Activated CD4-positive, alpha-beta T cell treated with anti-CD3 and anti-CD28 coated beads, Interleukin-10, Interleukin-2, amounts not matched to agents 100 ng/mL and 50 ng/mL, durations not matched to agents 16 hours and 8 hours (primary cell): ENCODE measurements at places on chromosomes 4 and X.

- DNase-seq = no peak
Measured at GRCh38 chr4:153166716-153167501, 37.3 kb upstream of the TRIM2 start.

DNA sequence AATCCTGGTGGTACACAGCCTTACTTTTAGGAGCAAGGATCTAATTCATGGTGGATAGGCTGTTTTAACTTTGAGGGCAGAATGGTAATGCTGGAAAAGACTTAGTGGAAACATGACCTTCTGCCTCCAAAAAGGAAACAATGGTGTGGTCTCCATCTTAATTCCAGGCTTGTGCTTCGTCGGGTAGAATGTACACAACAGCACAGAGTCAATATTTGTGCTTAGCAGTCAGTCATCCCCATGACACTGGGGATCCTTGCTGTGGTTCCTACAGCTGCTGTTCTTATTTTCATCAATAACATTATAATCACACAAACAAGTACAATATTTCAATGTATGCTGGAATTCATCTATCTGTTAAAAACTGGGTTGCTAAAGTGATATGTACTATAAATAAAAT is 104.4 kb downstream of the HHIP start:
- DNase-seq = no peak

- DNase-seq = no peak
Measured at GRCh38 chr4:103720661-103721060, 876 bp upstream of the TACR3 start.

DNA sequence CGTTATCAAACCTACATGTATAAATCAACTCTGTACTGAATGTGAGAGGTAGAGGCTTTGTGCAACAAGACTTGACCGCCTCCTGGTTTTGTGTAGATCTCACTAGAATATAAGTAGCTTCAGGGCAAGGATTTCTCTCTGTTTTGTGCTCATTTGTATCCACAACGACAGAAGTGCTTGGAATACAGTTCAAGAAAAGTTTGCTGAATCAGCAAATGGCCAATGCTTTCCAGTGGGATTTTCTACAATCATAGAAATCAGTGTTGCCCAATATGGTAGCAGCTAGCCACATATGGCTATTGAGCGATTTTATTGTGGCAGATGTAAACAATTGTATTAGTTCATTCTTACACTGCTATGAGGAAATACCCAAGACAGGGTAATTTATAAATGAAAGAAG is 127.4 kb downstream of the VCX3A start:
- no peak for DNase-seq

- no peak for DNase-seq
Measured at GRCh38 chr4:180539284-180539683, 1703.9 kb upstream of the TENM3 start.

- peak; percentile 3 for DNase-seq
Measured at GRCh38 chrX:8364369-8365141, 100.1 kb upstream of the VCX3B start.

DNA sequence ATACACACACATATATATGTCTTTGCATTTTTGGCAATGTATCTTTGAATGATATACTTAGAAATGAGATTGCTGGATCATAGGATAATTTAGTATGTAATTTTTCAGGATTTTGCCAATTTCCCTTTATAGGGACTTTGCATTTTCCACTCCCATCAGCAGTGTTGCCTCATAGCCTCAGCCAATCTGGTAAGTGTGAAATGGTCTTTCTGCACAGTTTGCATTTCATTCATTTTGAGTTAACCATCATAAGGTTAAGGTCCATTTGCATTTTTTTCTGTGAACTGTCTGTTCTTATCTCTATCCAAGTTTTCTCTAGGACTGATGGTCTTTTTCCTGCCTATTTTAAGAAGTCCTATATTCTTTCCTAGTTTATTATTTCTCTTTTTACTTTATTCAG is 474.8 kb downstream of the ZNF674 start:
- DNase-seq = no peak

DNA sequence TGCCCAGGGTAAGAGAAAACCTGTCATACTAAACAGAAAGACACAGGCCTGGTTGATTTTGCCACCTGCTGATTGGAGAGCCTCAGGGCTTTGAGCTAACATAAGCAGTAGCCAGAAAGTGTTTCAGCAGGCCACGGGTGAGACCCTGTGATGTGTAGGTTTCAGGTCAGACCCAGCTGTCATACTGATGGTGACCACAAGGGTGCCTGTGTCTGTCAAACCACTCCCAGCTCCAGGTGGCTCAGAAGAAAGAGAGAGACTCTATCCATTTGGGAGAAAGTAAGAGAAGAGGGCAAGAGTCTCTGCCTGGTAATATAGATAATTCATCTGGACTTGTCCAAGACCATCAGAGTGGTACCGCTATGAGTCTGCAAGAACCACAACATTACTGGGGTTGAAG is 72.8 kb upstream of the NLRP2B start:
- peak; percentile 2 for DNase-seq

GRCh38 chrX:54891573-54891972 is 29.1 kb upstream of the TRO start:
- DNase-seq = peak; percentile 51

DNA sequence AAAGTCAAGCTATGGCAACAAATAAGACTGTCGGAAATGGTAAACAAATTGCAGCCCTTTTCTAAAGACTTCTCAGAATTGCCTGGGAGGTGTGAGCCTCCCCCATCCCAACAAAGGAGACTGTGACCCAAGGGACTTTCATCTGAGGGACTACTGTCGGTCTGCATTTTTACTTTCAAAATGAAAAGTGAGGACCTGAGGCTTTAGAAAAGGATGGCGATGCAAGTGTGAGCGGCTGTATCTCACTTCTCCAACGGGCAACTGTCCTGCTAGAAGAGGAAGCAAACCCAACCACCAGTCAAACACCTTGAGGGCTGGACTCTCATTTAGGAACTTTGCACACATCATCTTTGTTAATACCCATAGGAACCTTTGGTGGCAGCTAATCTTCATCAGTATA is 62.6 kb upstream of the CLNK start:
- no peak for DNase-seq

DNA sequence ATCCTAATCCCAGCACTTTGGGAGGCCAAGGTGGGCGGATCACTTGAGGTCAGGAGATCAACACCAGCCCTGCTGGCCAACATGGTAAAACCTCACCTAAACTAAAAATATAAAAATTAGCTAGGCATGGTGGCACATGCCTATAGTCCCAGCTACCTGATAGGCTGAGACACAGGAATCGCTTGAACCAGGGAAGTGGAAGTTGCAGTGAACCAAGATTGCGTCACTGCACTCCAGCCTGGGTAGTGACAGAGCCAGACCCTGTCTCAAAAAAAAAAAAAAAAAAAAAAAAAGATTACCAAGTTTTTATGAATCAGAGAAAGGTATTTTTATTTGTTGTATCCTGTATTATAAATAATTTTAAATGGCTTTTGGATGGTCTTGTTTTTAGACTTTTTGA is 15.1 kb downstream of the TRAPPC11 start:
- no peak for DNase-seq

- no peak for DNase-seq
Measured at GRCh38 chr4:182018691-182019090, 224.5 kb upstream of the TENM3 start.

- no peak for DNase-seq
Measured at GRCh38 chrX:116872931-116873330, 410.2 kb upstream of the CT83 start.

GRCh38 chr4:159401226-159401712 is 298.4 kb downstream of the RAPGEF2 start:
- DNase-seq = no peak

GRCh38 chr4:7828011-7828720 is 111.5 kb downstream of the AFAP1 start:
- DNase-seq = peak; percentile 81

GRCh38 chrX:81054904-81055303 is 146.8 kb downstream of the HMGN5 start:
- no peak for DNase-seq

GRCh38 chrX:106612393-106612763 is 600 bp downstream of the RADX start:
- peak; percentile 1 for DNase-seq

- no peak for DNase-seq
Measured at GRCh38 chr4:110821186-110821585, 198.3 kb upstream of the PITX2 start.

GRCh38 chr4:17414392-17414791 is 97.5 kb downstream of the QDPR start:
- no peak for DNase-seq

- DNase-seq = peak; percentile 90
Measured at GRCh38 chr4:5863461-5864113, 29.3 kb downstream of the CRMP1 start.

DNA sequence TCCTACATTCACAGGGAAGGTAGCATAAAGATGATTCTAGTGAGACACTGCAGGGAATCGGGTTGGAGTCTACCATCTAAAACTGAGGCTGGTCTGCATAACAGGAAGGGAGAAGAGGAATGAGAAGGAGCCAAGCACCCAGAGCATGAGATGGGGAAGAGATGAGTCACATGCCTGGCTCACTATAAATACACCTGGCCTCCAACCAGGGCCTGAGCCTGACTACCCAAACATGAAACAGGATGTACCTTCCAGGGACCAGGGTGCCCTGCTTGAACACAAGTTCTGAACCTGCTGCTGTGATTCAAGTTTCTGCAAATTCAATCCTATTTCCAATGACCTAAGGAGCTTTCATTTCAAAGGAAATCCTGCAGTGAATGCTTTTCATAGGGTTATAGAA is 24.9 kb downstream of the CD99L2 start:
- peak; percentile 18 for DNase-seq

DNA sequence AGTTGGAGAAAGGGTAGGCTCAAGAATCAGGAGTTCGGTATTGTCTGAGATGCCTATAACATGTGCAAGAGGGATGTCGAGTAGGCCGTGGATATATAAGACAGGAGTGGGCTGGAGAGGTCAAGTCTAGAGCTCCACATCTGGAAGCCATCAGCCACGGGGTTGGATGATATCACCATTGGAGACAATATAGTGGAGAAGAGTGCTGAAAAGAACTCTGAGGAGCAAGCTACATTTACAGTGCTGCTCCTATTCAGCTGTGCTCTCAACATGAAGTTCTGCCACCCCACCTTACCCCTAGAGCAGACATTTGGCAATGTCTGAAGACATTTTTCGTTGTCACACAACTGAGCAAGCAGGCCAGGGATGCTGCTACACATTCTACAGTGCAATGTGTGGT is 20.9 kb upstream of the PLAC1 start:
- no peak for DNase-seq

DNA sequence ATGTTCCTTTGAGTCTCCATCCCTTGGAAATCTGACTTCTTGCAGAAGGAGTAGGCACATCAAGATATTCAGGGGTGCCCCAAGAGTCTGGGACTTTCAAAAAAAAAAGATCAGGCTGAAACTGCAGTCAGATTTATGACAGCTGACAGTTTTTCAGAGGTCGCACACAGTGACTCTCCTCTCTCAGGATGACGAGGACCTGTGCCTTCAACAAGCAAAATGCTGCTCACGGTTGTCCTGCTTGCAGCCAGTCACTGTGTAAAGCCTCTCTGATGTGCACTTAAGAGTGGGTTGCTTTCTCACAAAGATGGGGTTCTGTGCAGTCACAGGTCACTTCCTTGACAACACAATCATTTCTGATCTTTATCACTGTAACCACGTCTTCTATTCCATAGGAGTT is 178.2 kb downstream of the PTTG2 start:
- peak; percentile 43 for DNase-seq

DNA sequence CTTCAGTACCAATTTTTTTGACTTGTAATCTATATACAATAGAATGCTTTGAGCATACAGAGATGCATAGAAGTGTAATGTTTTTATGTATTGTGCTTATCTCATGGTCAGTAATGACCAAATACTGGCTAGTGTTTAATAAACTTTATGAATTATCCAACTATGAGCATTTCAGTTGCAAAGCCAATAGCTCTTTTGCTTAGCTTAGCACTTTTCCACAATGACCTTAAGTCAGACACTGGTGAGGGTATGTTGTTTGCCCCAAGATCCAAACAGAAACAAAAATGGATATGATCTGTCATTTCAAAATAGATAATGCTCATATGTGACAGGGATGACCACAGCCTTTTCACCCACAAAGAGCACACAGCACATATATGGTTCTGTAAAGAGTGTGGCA is 393.0 kb downstream of the AFF2 start:
- DNase-seq = no peak

- no peak for DNase-seq
Measured at GRCh38 chr4:7366180-7366945, 68.4 kb downstream of the PSAPL1 start.

DNA sequence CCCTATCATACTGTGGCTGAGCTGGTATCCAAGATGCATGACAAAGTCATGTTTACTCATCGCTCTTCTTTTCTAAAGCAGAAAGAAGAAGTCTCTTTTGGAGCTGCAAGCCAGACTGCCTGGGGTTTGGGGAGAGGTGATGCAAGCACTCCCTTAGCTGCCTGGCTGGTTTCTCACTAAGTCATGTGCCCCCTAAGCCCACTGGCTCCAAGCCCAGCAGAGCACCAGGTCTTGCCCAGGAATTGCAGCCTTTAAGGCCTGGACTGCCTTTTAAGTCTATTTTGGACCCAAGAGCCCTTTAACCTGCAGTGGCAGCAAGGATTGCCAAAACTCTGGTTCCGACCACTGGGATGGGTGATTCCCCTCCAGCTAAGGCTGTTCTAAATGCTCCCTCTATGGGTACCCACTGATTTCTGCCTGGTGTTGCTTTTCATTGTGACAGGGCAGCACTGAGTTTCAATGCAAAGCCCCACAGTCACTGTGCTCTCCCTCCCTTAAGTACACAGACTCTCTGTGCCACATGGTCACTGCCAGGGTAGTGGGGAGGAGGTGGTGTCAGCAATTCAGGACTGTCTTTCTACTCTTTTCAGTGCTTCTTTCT is 548.6 kb downstream of the TLL1 start:
- DNase-seq = no peak

DNA sequence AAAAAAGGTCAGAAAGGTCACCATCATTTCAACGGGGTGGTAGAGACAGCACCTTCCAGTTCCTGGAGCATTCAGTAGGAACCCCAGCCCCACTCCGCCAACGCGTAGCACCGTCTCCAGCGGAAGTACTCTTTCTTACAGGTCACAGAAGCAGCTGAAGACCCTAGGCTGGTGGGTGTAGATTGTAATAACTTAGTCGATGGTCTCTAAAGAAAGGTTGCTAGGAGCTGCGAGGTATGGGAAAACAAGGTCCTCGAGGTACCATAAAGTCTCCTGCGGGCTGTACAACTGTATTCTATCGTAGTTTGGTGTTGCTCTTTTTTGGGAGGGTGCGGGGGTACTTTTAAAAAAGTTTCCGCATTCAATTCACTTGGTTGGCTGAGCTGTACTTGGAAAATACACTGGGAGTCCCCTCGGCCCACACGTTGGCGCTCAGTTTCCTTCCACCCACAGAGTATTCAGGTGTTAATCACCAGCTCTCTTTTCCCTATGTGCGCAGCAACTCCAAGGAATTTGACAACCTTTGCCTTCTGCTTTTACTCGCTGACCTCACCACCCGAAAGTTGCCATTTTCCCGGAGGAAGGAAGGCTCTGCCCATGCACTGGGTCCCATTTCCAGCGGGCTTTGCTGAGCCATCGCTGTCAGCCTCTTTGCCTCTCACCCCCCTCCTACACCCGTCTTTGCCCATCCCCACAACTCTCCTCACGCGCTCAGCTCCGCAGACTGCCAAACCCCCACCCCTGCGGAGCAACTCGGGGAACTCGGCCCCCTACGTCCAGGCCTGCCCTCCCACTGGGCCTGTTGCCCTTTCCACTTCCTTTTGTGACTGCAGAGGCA is 4.8 kb upstream of the SOX3 start:
- no peak for DNase-seq
